HS-5 (cell line): ENCODE measurements at places on chromosomes 13 and 19.

- no peak for DNase-seq
Measured at GRCh38 chr19:27972291-27973040, 1240.5 kb downstream of the UQCRFS1 start.

DNA sequence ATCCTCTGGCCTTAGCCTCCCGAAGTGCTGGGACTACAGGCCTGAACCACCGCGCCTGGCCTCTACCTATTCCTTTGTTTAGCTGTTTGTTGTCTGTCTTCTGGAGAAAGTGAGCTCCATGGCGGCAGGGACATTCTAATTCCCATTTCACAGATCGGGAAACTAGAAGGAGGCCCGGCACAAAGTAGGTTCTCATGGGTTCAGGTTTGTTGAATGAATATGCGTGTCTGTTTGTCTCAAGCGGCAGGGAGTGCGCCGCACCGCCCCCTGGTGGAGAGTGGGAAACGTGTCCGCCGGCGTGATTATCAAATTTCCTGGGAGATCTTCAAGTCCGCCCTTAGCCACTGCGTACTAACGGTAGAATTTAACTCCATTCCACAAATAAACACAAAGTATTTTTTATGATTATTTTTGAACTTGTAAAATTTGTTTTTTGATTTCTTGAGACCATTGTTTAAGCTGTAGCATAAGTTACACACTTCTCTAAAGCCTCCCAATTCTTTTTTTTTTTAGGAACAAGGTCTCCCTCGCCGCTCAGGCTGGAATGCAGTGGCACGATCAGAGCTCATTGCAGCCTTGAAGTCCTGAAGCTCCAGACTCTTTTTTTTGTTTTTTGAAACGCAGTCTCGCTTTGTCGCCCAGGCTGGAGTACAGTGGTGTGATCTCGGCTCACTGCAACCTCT is 8.9 kb upstream of the CCDC9 start:
- no peak for DNase-seq

DNA sequence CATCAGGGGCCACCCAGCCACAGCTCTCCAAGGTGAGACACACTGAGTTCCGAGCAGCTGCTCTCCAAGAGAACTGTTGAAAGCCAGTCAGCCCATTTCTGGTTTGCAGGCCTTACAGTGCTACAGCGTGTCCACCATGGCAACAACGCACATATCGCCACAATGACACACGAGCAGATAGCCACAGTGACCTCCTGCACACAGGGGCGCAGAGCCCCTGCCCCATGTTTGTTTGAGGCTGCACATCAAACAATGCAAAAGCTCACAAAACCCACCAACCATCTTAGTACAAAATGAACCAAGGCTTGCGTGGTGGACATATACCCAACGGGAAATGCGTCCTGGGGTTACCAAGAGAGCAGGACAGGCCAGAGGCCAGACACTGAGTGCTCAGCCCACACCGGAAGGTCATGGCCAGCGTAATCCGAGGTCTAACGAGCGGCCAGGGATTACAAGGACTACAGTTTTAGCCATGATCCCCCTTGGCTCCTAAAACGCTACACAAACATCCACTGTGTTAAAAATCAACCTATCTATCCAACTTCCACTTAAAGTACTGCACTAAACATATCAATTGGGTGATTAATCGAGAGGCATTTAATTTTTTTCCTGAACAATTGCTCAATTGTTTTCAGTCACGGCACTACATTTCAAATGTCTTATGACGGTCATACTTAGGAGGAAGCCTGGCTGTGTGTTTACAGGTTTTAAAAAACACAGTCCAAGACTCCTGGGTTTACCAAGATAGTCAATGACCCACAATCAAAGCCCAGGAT is 56.0 kb downstream of the STK24 start:
- no peak for DNase-seq

DNA sequence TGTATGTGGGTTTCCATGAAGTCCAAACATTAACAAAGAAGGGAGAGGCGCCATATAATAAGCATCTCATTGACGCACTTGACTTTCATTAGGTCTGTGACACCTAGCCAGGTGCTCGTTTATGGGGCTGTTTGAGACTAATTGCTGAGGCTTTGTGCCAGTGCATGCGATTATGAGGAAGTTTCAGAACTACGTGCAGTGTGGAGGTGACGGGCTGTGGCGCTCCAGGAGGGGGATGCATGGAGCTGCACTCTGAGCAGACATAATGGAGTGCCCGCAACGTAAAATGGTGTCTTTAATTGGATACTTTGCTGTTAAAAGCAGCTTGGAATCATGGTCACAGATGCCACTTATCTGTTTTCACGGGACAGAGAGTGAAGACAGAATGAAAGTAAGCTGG is 223.2 kb downstream of the FGF9 start:
- DNase-seq: no peak

DNA sequence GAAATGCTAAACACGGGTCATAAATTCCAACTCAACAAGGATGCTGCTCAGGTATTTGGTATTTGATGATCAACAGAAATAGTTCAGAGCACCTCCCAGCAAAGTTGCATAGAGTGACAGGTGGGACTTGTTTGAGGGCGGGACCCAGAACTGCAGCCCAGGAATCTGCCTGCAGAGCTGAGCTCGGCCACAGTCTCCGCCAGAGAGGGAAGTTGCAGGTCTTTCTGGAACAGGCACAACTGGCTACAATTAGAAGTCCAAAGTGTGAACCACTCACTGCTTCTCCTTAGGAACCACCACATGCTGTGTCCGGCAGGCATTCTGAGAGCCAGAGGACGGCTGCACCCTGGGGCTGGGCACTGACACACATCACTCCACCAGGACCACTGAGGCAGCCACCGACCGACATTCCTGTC is 1.1 kb downstream of the SLC15A1 start:
- DNase-seq: no peak

DNA sequence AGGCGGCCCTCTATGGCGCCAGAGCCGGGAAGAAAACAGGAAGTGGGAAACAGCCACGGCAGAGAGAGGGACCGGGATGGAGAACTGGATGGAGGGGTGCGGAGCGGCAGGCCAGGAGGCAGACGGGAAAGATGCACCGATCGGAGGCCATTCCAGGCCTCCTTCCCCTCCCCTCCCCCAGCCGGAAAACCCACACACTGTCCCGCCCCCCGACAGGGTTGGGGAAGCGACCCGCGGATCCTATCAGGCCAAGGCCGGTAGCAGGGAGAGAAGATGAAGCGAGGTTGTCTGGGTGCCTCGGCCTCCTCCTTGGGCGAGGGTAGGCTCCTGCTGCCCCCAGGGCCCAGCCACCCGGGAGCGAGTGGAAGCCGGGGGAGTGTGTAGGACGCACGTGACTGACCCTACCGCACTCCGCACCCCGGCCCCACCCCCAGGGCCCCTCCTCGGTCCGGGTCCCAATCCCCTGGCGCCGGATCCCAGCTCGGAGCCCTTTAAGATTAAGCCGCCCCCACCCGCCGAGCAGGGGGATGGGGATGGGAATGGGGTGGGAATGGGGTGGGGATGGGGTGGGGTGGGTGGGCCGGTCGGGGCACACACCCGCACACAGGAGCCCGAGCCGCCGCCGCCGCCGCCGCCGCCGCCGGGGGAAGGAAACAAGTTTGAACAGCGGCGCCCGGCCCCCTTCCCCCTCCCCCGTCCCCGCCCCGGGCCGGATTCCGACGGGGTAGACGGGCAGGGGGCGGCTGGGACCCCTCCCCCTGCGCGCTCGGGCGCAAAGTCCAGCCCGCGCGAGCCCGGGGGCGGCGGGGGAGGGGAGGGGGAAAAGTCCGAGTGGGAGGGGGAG is 1.5 kb downstream of the ERF start:
- DNase-seq: no peak

DNA sequence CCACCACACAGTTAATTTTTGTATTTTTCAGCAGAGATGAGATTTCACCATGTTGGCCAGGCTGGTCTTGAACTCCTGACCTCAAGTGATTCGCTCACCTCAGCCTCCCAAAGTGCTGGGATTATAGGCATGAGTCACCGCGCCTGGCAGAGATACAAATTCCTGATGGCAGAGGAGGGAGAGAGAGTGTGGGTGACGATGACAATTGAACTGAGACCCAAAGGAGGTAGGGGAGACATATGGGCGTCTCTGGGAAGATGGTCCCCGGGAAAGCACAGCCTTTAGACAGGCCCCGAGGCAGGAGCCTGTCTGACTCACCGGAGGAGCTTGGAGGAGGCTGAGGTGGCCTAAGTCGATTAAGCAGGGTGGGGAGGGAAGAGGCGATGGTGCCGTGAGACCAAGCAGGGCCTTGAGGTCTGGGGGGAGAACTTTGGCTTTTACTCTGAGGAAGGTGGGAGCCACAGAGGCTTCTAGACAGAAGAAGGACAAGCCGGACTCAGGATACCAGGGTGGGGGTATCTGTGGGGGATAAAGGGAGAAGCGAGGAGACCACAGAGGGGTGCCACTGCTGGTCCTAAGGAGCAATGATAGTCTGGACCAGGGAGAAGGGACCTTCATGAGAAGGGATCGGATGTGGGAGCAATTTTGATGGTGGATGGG is 38.2 kb downstream of the ARRDC2 start:
- peak; percentile 75 for DNase-seq

DNA sequence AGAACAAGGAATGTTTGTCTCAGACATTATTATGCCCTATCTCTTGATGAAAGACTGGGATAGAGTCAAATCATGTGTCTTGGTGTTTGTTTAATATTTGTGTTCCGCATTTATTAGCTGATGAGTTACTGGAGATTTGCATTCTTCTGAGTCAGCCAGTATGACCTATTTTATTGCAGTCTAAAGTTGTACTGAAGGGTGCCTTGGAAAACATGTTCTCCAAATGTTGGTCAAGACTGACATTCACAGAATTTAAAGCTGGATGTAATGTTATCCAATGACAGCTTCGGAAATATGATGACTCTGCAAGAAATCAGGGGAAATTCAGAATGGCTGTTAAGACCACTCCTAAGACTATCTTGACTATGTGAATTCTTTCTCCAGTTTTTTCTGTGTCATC is 134.0 kb downstream of the KCNRG start:
- no peak for DNase-seq

- no peak for DNase-seq
Measured at GRCh38 chr13:59274958-59275727, 888.6 kb downstream of the DIAPH3 start.

DNA sequence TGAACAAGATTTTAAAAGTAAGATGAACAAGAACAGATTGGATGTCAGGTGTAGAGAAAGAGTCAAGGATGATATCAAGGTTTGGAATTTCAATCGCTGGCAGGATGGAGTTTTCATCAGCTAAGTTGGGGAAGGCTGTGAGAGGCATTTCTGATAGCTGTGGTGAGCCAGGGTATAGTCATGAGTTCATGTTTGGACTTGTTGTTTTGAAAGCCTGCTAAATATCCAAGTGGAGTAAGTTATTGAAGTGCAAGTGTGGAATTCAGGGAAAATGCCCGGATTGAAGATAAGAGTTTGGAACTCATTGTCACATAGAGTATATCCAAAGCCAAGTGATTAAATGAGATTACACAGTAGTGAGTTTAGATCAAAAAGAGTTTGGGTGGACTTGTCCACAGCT is 11.0 kb upstream of the EPSTI1 start:
- no peak for DNase-seq

DNA sequence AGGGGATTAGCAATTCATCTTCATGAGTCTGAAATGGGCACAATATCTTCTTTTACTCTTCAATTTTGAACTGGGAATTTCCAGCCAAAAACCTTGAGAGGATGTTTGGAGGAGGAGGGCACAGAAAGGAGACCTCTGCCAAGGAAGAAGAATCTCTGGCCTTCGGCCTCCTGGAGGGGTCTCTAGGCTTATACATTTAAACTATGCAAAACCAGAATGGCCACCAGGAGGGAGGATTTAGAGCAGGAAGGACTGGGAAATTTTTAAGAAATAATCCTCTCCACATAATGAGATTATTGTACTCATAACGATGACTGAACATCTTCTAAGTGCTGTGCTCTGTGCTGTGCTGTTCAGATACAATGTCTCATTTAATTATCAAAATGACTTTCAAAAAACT is 325.9 kb downstream of the NDFIP2 start:
- DNase-seq: no peak

GRCh38 chr13:102993348-102993747 is 72.9 kb downstream of the SLC10A2 start:
- no peak for DNase-seq

- no peak for DNase-seq
Measured at GRCh38 chr19:33234092-33234491, 8.4 kb upstream of the SLC7A10 start.

GRCh38 chr13:109212650-109213049 is 573.7 kb downstream of the IRS2 start:
- no peak for DNase-seq

DNA sequence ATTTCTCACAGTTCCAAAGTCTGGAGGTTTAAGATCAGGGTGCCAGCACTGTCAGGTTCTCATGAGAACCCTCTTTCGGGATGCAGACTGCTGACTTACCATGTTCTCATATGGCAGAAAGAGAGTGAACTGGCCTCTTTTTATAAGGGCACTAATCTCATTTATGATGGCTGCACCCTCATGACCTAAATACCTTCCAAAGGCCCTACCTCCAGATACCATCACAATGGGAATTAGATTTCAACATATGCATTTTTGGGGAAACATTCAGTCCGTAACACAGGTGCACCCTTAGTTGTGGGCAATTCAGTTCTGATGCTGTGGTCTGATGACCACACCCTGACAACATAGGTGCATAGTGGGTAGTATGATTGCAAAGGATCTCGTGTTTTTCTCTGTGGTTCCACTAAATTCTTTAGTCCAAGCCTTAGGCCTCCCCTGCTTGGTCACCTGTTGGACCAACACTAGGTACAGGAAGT is 33.3 kb downstream of the GARRE1 start:
- no peak for DNase-seq

DNA sequence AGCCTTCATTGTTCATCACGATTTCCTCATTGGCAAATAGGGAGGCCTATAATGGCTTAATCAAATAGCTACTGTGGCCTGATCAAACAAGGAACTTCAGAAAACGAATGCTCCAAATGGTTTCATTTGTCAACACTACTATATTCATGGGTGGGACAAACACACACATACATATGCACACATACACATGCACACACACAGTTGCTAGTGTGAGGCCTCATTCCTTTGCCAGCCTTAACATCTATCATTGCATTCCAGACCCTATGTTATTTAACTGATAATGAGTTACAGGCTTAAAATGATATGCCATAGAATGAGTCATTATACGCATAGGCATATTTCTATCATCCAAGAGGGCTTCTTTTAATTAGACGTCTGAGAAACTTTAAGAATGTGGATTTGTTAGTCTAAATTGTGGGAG is 140.2 kb downstream of the KLF5 start:
- no peak for DNase-seq

DNA sequence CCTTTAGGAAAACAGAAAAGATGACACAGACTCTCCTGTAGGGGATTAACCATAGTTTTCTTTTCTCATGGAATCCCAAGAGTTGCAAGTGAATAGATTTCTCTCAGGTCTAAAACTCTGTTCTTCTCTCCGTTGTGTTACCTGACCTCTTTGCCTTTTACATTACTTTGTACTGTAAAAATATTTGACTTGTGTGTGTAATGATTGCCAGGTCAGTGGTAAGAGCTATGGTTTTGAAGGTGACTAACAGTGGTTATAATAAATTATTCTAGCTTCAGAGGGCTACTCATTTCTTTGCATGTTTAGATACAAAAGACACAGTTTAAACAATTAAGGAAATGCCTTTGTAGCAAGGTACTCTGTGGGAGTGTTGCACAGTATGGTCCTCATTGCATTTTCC is 23.0 kb upstream of the PSG2 start:
- DNase-seq: no peak
